ENCODE measurements at places on chromosomes 1 and 21.

- no peak for DNase-seq
- H3K36me3 ChIP-seq: peaks cover 28% of the 10 kb centered on the region
- peaks cover 7% of the 10 kb centered on the region for H3K4me1 ChIP-seq
- H3K27me3 ChIP-seq: no peaks in the 10 kb centered on the region
Measured at GRCh38 chr1:91022518-91022929, 689 bp upstream of the ZNF644 start.

DNA sequence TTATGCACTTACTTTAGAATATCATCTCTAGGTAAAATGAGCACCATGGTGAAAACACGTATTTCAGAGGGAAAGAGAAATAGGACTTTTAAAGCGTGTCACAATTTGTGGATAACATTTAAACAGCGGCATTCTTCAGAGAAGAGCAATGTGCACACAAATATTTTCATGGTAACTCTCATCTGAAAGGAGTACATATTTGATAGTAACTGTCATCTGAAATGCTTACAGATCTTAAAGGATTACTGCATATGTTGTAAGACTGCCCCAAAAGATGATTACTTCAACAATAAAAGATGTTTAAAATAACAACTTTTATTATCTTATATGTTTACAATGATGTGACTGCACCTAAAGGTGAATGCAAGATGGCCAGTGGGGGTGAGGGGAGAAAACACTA, 408.8 kb downstream of the PLA2G4A start:
- peaks cover 1% of the 10 kb centered on the region for H3K4me1 ChIP-seq
- no peak for DNase-seq
- no peak overlapping the region for H3K4me3 ChIP-seq
- H3K27me3 ChIP-seq: no peaks in the 10 kb centered on the region
- no peaks in the 10 kb centered on the region for H3K36me3 ChIP-seq
- no peak overlapping the region for H3K27ac ChIP-seq

DNA sequence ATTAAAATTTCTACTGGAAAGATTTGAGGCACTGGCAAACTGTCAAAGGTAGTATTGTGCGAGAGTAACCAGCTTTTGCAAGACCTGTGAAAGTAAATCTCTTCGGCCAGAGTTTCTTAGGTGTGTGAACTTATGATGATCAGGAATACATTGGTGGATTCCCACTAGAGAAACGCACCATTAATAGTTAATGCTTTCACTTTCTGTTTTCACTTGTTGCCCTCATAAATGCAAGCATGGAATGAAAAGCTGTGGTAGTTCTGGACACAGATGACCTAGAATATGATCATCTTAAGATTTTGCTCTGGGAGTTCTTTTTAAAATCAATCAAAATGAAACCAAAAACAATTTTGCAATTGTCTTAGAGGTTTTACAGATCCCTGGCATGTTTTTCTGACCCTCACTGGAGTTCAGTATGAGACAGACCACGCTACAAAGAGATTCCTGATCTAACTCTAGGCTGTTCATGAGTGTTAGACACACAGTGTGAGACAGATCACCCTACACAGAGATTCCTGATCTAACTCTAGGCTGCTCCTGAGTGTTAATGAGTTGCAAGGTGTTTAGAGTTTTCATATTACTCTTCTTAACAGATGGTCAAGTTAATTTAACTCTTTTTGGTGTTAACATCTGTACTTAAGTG, 98.8 kb downstream of the SDCCAG8 start:
- H3K4me3 ChIP-seq: no peak overlapping the region
- H3K27me3 ChIP-seq: no peaks in the 10 kb centered on the region
- H3K4me1 ChIP-seq: peaks cover 7% of the 10 kb centered on the region
- DNase-seq: no peak
- no peak overlapping the region for H3K27ac ChIP-seq

DNA sequence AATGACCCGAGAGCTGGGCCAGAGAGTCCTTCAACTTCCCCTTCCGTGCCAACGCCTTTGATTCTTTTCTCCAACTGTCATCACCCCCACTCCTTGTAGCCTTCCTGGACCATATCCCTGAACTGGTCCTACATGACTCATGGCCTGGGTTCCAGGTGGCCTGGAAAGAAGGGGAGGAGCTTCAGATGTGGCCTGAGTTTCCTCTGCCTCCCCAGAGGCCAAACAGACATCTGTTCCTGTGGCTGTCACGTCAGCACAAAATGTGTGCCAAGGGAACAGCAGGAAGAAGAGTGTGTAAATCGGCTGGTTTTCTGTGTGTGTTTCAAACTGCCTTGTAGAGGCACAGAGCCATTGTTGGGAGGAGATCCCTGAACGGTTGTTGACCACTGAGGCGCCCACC, 24.9 kb upstream of the KIRREL1 start:
- no peak overlapping the region for H3K4me3 ChIP-seq
- no peak for DNase-seq
- no peaks in the 10 kb centered on the region for H3K36me3 ChIP-seq

GRCh38 chr1:54547601-54548388, at the start of gene ACOT11:
ACOT11 (plus strand) TSS chr1:54548228; CDS start chr1:54548310, 82 bp downstream.
- DNase-seq: peak; percentile 17
- no peak within 1 kb of the TSS for H3K4me3 ChIP-seq
- H3K4me1 ChIP-seq: peaks cover 22% of the 10 kb centered on the region
- H3K27ac ChIP-seq: no peak within 1 kb of the TSS
- no peaks in the 10 kb centered on the region for H3K27me3 ChIP-seq
- no peaks in the 10 kb centered on the region for H3K36me3 ChIP-seq

GRCh38 chr1:43569175-43569574, 38.5 kb downstream of the PTPRF start:
- peaks cover 13% of the 10 kb centered on the region for H3K4me1 ChIP-seq
- H3K27me3 ChIP-seq: no peaks in the 10 kb centered on the region
- no peak overlapping the region for H3K27ac ChIP-seq
- DNase-seq: no peak
- peaks cover 23% of the 10 kb centered on the region for H3K36me3 ChIP-seq

DNA sequence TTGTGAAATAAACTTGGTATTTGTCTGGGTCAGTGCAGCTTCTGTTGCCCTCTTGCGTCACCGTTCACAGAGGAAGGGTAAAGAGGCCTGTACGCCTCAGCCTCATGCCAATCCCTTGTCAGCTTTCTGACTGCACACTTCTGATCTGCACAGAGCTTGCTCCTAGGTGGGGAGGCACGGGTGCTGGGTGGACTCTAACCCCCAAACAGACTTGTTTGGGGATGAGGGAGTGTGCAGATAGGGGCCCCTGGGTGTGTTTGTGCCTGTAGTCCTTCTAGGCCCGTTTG, 803 bp upstream of the B4GALT2 start:
- H3K36me3 ChIP-seq: peaks cover 32% of the 10 kb centered on the region
- no peak overlapping the region for H3K27ac ChIP-seq
- no peak for DNase-seq

- no peaks in the 10 kb centered on the region for H3K4me1 ChIP-seq
- H3K36me3 ChIP-seq: no peaks in the 10 kb centered on the region
- H3K27me3 ChIP-seq: peaks cover 21% of the 10 kb centered on the region
Measured at GRCh38 chr1:44152692-44153091, 11.3 kb upstream of the KLF18 start.

GRCh38 chr1:57468641-57469523, 45.0 kb upstream of the DAB1 start:
- H3K27ac ChIP-seq: no peak overlapping the region
- no peak overlapping the region for H3K4me3 ChIP-seq
- H3K36me3 ChIP-seq: no peaks in the 10 kb centered on the region
- H3K27me3 ChIP-seq: no peaks in the 10 kb centered on the region
- H3K4me1 ChIP-seq: no peaks in the 10 kb centered on the region

GRCh38 chr1:219257751-219258150, 84.1 kb downstream of the LYPLAL1 start:
- H3K27me3 ChIP-seq: no peaks in the 10 kb centered on the region
- no peak for DNase-seq
- no peak overlapping the region for H3K27ac ChIP-seq
- H3K4me3 ChIP-seq: no peak overlapping the region
- H3K4me1 ChIP-seq: no peaks in the 10 kb centered on the region
